ENCODE measurements at places on chromosomes 6 and 20.

GRCh38 chr20:59586613-59587012, 17.7 kb upstream of the PHACTR3 start:
- no peak for DNase-seq

DNA sequence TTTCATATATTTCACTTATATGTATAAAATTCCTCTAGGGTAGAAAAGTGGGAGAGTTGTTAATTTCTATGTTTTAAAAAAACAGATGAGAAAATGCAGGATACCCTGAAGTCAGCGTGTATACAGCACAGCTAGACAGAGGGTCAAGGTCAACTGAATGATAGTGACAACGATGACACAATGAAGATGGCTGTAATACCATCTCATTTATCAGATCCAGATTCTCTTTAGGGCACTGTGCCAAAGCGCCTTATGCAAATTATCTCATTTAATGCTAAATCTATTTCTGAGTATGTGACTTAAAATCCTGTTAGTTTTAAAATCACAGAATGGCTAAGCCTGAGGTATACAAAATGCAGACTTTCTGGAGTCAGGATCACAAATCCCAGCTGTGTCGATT, 431.4 kb upstream of the RUNX2 start:
- DNase-seq, result no peak

DNA sequence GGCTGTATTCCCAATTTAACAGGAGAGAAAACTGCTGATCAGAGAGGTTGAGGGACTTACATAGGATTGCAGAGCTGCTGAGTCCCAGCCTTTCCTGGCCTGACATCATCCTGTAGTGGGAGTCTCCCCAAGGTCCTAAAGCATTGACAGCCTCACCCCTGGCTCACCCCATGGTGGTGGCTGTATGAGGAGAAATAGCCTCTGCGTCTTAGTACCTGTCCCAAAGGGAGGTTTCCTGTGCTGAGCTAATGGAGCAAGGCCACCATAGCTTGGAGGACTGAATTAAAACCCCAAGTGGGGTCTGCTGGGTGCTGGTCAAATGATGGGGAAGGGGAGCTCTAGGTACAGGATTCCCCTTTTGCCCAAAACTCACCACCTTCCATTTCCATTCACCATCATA, 525.1 kb downstream of the CDH26 start:
- DNase-seq, result no peak

- no peak for DNase-seq
These were observed 47.5 kb downstream of the CD83 start for GRCh38 chr6:14165091-14165490.

GRCh38 chr6:35312076-35312800, 14.6 kb downstream of the DEF6 start:
- DNase-seq, result no peak

GRCh38 chr6:36999061-36999750, 6.2 kb upstream of the FGD2 start:
- DNase-seq, result peak; percentile 75

- no peak for DNase-seq
These were observed 166.4 kb upstream of the AGPAT4 start for GRCh38 chr6:161440299-161440698.

- DNase-seq, result no peak
These were observed 53.6 kb downstream of the SCML4 start for GRCh38 chr6:107770541-107770940.

GRCh38 chr6:10411971-10412460, 2.9 kb downstream of the TFAP2A start:
- peak; percentile 89 for DNase-seq

DNA sequence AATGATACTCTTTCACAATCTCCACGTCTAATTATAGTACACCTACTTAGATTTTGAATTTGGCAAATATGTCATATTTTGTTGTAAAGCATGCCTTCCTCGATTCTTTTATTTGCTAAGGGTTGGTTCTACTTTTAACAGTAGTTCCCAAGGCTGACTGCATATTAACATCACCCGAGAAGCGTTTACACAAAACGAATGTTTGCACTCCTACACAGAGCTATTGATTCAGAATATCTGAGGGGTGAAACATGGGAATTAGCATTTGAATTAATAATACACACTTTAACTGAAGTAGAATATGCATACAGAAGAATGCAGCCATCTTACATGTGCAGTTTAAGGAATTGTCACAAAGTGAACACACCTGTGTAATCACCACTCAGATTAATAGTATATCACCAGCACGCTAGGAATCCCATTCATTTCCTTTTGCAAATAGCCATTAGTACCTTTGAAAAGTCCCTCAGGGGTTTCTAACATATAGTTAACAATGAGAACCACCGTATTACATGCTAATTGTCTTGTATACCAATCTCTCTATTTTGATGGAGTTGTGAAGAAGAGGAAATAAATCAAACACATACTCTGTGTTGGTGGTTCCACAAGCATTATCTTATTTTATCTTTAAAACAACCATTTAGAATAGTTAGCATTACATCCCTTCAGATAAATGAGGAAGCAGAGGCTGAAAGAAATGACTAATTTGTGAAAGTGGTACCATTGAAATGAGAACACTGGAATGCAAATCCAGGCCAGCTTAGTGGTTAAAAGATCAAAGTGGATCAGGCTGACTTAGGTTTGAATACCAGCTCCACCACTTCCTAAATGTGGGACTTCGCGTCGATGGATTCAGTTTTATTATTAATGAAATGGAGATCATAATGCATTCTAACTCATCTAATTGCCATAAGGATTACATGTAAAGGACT, 317.6 kb downstream of the HDGFL1 start:
- no peak for DNase-seq

GRCh38 chr6:88872962-88873361, 90.5 kb downstream of the RNGTT start:
- no peak for DNase-seq

DNA sequence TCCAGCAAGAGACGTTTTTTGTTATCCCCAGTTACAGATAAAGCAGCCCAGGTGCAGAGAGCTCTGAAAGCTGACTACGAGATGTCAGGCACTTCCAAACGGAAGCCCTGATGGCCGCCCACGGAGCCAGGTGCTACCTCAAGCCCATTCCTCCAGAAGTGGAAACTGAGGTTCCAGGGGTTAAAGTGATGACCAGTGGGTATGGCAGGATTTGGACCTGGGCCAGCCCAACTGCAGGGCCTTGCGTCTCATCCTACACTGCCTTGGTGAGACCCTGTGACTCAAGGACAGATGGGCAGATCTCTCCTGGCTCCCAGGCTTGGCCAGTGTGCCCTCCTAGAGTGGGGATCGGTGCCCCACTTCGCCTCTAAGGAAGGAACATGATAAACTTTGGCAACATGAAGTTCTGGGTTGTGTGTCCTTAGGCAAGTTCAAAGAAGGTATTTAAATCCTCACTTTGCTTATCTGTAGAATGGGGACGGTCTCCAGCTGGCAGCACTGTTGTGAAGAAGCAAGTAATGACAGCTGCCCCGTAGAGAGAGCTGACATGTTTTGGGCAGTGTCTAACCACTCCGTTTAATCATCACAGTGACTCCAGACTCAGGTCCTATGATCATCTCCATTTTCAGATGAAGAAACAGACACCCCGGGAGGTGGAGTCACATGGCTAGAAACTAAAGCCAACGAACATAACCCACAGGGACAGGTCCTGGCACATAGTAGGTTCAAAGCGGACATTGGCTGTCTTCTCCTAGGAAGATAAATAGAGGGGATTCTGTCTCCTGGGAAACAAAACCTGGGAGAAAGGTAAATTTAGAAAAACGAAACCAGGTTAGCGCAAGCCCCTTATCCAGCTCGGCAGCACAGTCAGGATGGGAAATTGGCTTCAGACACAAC, 34.4 kb upstream of the CDH22 start:
- DNase-seq, result no peak

DNA sequence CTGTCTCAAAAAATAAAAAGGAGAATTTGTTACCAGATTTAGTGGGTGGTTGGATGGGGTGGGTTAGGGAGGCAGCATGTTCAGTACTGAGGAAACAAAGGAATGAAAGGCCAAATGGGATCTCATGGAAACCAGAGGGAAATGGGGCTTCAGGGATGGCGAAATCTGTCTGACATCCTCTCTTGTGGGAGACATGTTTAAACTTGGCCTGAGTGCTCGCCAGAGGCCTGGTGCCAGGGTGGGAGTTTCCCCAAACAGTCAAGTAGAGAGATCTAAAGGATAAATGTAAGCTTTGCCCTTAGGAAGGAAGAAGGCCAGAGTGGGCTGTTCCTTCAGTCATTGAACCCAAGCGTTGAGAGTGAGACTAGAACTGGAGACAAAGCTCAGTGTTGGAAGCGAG, 61.9 kb upstream of the AKIRIN2 start:
- DNase-seq, result no peak

DNA sequence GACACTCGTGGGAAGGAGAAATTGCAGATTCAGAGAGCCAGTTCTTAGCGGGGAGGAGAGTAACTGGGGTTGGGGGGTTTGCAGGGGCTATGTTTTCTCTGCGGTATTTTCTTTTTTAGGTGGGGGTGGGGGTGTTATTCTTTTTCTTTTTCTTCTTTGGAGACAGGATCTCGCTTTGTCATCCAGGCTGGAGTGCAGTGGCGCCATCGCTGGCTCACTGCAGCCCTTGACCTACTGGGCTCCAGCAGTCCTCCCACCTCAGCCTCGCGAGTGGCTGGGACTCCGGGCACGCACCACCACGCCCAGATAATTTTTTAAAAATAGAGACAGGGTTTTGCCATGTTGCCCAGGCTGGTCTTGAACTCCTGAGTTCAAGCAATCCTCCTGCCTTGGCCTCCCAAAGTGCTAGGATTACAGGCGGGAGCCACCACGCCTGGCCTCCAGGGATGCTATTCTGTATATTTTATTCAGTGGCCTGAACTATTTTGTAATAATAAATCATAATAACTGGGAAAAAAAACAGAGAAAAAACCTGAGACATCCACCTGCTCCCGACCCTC, 57.3 kb downstream of the UBE2V1 start:
- no peak for DNase-seq

GRCh38 chr20:6341491-6341890, 218.7 kb upstream of the FERMT1 start:
- no peak for DNase-seq

- DNase-seq, result no peak
These were observed 32.1 kb downstream of the LRFN2 start for GRCh38 chr6:40555092-40555491.

GRCh38 chr6:28811873-28812272, 111.9 kb downstream of the TRIM27 start:
- DNase-seq, result no peak

DNA sequence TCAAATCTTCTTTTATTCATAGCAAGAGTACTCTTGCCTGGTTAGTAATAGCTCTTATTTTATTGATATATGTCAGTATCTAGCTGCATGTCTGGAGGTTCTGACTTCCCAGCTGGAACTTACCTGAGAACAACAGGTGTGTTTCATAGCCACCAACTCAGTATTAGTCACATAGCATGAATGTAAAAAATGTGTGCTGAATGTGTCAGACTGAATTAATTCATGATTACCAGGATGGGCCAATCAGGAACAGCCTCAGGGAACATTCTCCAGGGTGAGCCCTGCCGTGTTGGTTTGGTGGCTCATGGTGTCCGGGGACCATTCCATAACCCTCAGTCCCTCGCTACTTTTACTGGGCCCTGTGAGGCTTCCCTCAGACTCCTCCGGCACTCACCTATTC, 99.7 kb downstream of the TULP4 start:
- no peak for DNase-seq

- no peak for DNase-seq
These were observed 2.5 kb downstream of the OVOL2 start for GRCh38 chr20:18055261-18055660.
